ENCODE measurements at places on chromosomes 12 and 14.

GRCh38 chr12:127582074-127582473 is 684.9 kb upstream of the TMEM132C start:
- DNase-seq = no peak

DNA sequence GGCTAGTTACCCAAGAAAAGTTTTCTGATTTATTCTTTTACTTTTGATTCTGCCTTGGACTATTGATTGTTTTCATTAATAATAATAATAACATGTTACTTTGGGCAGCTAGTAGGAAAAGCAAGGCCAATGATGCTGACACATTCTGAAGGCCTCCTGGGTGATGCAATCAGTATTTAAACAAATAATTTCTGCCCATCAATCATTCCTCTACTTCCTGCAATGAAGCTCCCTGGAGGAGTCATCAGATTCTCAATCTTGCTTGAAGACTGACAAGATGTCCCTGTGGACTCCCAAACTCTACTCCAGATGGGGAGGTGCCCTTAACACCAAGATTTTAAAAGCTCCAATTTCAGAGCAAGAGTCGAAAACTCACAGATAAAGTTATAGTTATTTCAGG is at the start of gene SPX:
TSS of gene SPX (plus strand) at position 244 of the 400 bp plus-strand sequence. CDS start 177 bp downstream, outside the sequence.
- DNase-seq = peak; percentile 74

DNA sequence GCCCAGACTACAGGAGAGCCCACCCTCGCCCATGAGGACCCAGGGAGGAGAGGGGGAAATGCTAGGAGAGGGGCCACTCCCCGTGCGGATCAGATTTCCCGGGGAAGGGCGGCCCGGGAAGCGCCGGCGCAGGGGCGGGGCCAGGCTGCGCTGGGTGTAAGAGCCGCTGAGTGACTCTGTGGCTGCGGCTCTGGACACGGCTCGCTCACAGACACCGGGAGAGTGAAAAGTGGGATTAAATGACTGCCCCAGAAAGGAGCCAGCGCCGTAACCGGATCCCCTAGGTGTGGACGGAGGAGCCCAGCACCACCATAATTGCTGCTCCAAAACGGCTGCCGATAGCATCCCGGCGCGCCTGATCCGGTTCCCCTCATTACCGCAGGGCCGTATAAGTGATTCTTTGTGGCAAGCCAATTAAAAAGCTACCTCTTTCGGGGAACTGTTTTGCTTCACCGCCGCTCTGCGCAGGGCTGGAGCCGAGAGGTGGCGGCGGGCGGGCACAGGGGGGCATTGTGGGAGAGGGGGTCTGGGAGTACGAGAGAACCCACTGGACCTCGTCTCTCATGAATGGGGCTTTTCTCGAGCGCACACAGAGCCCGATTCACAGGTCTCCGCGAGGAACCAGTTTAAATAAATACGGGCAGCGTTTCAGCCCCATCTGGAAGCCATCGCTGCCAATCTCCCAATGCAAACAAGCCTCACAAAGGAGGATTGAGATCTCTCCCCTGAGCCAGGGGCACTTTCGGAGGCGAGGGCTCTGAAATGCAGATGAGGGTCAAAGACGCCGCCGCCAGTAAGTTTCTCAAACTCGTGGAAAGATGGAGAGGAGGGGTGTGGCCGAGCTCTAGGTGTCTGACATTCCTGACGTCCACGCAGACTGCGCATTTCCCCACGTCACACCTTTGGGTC is 2.5 kb downstream of the COL2A1 start:
- DNase-seq = peak; percentile 41

DNA sequence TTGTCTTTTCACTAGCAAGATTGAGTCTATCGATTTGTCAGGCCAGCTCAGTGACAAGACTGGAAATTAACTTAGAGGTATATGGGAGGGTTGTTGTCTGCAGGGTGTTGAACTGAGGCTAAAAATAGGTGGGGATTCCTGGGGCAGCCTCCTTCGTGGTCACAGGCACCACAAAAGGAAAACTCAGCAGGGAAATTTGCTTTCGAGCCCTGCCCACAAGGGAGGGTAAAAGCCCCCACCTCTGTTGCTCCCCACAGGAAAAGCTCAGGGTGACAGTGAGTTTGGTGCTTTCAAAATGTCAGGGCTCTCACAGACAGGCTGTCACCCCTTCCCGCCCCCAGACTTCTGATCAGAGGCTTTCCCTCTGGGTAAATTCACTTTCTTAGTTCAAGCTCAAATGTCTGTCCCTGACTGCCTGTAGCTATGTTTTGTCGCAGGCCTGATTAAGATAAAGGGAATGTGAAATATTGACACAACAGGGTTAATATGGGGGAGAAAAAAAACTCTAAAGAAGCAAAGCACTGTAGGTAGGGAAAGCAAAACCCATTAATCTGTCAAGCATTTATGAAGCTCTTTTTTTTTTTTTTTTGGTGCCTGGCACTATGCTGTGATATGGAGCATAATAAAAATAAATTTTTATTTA is 11.7 kb upstream of the NFKBIA start:
- no peak for DNase-seq

DNA sequence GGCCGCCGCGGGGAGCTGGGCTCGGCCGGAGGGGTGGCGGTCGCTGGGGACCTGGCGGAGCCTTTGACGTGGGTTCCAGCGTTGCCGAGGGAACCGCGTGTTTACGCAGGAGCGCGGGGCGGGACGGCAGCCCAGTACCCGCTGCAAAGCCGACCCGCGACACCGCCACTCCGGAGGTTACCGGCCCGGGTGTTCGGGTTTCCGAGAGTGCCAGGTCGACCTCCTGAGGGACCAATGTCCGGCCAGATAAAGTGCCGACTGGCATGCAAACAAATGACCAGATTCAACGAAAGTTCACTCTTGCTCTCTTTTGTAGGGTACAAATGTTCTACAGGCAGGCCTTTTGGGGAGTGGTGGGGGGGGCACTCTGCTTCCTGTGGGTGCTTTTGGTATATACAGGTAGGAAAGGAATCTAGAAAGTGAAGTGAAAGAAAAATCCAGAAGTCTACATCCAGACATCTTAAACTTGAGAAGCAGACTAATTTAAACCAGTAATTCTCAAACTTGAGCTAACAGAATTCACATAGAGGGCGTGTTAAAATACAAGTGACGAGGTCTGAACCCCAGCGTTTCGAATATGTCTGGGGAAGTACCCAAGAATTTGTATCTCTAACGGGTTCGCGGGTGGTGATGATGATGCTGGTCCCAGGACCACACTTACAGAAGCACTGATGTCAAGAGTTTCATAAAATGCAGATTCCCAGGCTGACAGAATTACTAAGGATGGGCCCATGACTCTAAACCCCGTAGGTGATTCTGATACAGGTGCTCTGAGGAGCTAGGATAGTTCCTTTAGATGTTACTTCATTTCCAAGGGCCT is at the start of gene GPR135:
TSS of gene GPR135 (minus strand) at position 65 of the 820 bp plus-strand sequence. CDS start 154 bp downstream, outside the sequence.
- peak; percentile 13 for DNase-seq

- DNase-seq = no peak
These were observed 214.6 kb downstream of the PHETA1 start for GRCh38 chr12:111154147-111154834.

- DNase-seq = no peak
These were observed 63.8 kb downstream of the RIN3 start for GRCh38 chr14:92577321-92577742.

DNA sequence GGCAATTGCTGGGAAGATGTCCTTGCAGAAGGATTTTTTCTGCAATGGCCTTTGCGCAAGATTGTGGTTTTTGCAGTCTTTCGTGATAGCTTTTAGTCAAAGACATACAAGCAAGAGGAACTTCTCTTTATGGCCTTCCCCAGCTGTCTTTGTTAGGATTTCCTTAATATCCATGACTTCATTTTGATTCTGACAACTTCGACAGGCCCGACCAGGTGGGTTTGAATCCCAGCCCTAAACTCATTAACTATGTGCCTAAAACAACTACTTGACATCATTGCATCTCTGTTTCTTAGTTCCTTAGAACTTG is 13.3 kb upstream of the VRK1 start:
- no peak for DNase-seq

GRCh38 chr14:65415613-65416012 is 3.1 kb downstream of the FUT8 start:
- no peak for DNase-seq

DNA sequence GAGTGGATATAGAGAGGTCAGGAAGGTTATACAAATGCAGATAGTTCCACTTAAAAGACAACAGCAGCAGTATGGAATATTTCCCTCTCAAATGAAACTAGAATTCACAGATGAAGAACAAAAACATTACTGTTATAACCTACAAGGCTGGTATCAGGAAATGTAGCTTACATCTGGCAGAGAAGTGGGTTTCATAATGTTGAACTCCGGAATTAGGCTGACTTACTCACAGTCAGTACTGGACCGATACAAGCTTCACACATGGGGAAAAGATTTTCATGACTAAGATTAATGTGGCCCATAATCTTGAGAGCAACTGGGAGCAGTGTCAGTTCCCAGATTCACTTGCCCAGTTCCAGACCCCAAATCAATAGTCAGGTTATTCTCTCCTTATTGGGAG is 353.9 kb downstream of the DUSP6 start:
- DNase-seq = no peak

- DNase-seq = no peak
These were observed 29.0 kb downstream of the SLC6A12 start for GRCh38 chr12:184811-185575.

DNA sequence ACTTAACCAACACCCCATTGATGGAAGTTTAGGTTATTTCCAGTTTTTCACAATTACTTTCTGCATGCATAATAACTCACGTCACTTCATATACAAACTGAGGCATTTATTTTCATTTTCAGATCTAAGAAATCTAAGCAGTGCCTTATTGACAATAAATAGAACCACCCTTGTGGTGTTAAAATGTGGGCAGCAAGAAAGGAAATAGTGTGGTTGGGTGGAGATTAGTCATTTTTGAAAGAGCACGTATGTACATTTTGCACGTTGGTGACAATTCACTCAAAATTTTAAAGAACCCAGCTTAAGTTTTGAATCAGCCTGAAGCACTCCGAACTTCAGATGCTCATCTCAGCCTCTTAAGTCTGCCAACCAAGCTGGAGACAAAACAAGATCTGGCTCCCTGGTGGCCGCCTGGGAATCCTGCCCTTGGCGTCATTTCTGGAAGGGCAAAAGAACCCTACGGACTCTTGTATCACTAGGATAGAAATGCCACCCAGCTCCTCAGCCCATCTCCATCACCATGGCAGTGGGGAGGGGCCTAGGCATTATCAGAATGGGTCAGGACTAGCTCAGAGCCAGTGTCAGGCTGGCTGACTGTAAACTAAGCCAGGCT is 89.5 kb upstream of the BCL2L14 start:
- DNase-seq = no peak

DNA sequence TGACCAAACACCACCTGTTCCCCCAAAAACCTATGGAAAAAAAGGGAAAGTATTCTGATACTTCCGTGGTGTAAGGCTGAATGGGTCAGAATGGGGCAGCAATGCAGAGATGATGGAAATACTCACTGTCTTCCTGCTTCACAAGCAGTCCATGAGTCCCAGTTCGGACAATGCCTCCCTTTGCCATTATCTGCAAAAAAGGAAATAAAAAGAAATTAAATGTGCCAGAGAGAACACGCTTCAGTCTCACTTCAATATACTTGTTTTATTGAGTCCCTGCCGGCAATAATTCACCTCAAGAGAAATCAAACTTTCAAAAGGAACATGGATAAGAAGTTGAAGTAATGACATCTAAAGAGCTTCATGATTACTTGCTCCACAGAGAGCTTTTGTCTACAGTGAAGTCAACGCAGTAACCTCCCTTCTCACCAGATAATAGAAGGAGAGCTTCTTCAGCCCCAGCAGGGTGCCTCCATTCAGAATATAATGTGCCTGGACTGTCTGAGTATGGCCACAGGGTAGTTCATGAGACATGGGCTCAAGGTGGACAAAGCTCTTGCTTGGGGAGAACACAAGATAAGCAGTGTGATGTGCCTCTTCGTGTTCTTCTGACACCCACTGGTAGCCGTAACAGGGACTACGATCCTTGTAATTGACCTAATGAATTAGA is 14.6 kb downstream of the A2M start:
- no peak for DNase-seq

GRCh38 chr12:81974762-81975161 is 215.6 kb upstream of the PPFIA2 start:
- DNase-seq = no peak

- DNase-seq = no peak
These were observed 220.2 kb upstream of the NAV3 start for GRCh38 chr12:77610446-77610845.

GRCh38 chr12:132619386-132620112 is 973 bp downstream of the P2RX2 start:
- DNase-seq = no peak

DNA sequence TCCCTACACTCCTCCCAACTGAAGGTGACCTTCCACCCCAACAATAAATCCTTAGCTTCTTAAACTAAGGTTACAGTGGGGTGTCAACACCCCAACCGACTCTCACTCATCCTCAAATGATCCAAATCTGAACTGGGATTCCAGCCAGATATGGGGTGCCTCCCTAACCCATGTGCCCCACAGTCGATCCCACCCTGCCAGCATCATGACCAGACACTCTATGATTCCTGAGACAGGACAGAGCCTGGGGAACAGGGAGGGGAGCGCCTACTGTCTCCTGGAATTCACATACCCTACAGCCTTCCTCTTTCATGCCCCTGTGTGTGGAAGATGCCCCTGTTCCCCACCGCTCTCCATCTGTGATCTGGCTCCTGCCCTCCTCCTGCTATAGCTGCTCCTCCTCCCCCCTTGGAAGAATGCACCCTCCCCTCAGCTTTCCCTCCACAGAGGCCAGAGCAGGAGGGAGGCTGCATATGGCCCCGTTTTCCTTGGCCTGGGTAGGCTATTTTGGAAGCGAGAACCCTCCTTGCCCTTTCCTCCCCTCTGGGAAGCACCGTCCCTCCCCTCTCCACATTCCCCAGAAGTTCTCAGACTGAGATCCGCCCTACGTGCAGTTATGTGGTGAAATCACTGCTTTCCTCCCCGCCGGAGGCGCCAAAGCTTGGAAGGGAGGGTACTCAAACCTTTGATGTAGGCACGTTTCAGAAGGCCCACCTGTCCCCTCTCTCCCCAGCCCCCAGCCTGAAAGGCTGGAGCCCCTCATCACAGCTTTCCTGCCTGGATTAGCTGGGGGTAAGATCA is 48.0 kb downstream of the SMUG1 start:
- DNase-seq = no peak

DNA sequence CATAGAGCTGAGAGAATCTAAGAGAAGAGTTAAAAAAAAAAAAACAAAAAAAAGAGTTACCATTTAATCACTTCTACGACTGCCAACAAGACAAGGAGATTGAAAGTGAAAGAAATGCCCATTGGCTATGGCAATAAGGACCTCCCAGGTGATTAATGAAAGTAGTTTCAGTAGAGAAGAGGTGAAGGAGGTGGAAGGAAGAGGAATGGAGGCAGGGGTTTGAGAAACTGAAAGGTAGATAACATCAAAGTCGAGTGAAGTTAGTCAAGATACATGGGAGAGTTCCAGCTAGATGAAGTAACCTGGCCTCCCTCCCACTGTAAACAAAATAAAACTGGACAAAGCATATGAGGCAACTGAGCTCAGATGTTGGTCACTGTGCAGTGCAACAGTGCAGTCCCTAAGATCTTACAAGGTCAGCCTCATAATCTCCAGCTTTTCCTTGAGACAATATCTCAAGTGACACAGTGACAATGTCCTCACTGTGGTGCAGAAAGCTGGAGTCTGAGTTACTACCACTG is 118.0 kb upstream of the CCDC198 start:
- no peak for DNase-seq

- DNase-seq = peak; percentile 87
These were observed 187.2 kb downstream of the TMTC2 start for GRCh38 chr12:82873951-82874350.
